CD4-positive, alpha-beta T cell treated with Interleukin-2 at 100 ng/mL for 4 hours (primary cell): ENCODE measurements at places on chromosomes 4 and X.

- DNase-seq = no peak
Measured at GRCh38 chr4:147633113-147633512, 15.9 kb downstream of the TMEM184C start.

- no peak for DNase-seq
Measured at GRCh38 chr4:2981256-2981819, 18.0 kb downstream of the GRK4 start.

GRCh38 chrX:94977562-94977961, 1303.6 kb downstream of the FAM133A start:
- no peak for DNase-seq

GRCh38 chr4:23903859-23904438, 14.1 kb upstream of the PPARGC1A start:
- DNase-seq = no peak

GRCh38 chr4:96809563-96809962, 969.7 kb downstream of the PDHA2 start:
- DNase-seq = no peak

DNA sequence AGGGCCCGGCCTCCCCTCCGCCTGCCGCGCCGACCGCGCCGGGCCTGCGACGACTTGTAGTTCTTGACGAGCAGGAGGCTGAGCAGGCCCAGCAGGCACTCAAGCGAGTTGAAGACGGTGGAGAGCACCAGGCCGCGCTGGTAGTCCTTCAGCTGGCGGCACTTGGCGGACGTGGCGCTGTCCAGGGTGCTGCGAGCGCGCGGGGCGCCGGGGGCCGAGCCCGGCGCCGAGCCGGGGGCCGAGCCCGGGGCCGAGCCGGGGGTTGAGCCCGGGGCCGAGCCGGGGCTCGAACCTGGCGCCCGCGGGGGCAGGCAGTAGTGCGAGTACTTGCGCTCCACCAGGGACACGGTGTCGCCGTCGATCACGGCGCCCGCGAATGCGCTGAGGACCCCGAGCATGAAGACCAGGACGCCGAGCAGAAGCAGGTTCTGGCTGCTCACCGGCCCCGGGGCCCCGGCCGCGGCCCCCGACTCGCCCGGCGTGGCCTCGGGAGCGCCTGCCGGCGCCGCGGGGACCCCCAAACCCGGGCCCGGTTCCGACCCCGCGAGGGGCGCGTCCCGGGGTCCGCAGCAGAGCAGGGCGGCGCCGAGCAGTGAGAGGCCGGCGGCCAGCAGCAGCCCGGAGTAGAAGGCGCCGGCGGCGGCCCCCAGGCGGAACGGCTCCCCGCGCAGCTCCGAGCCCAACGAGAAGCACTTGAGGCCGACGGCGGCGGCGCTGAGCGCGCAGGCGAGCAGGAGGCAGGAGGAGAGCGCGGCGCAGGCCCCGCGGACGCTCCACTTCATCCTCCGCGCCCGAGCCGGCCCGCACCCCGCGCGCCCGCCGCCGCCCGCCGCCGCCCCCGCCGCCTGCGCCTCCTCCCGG, 584 bp downstream of the TMEM271 start:
- no peak for DNase-seq

DNA sequence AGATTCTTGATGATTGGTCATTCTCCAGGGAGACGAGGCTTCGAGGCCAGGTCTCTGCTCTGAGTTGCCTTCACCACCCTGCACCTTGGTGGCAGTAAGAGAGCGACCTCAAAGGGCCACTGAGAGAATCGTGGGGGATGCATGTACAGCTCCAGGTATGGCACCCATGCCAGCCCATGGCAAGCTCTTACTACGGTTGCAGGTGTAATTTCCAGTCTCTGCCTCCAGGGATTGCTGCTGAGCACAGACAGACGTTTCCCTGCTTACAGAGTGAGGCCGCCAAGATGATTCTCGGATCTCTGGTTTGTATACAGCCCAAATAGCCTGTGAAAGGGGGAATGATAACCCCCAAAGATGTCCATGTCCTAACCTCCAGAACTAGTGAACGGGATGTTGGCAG, 16.3 kb upstream of the DRD5 start:
- no peak for DNase-seq
